ENCODE measurements at places on chromosomes 5 and 9.

GRCh38 chr9:70011366-70011765, 32.3 kb upstream of the MAMDC2 start:
- no peak for DNase-seq

- DNase-seq = no peak
Observed at GRCh38 chr9:93620881-93621820, 44.8 kb downstream of the PHF2 start.

GRCh38 chr5:28046596-28046995, 1008.2 kb upstream of the CDH9 start:
- DNase-seq = no peak

- no peak for DNase-seq
Observed at GRCh38 chr9:116218399-116218798, 64.8 kb downstream of the PAPPA start.

DNA sequence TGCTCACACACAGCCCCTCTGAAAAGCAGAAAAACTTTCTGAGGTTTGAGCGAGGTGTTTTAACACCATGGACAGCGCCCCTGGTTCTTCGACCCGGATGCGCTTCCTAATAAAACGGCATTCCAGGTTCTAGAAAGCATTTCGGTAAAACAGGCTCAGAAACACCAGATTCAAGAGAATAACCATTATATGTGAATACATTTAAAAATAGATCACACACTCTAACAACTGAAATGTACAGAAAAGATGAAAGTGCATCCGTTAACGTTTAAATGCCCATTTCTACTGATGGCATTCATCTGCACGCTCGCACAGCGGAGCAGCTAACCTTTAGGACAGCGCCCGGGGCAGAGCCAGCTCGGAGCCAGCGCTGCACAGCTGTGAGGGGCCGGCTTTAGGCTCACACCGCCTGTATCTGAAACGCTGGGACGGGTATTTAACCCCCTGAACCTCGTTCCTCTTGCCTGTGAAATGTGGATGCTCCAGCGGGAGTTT, 26.3 kb upstream of the TENT4A start:
- DNase-seq = peak; percentile 66

DNA sequence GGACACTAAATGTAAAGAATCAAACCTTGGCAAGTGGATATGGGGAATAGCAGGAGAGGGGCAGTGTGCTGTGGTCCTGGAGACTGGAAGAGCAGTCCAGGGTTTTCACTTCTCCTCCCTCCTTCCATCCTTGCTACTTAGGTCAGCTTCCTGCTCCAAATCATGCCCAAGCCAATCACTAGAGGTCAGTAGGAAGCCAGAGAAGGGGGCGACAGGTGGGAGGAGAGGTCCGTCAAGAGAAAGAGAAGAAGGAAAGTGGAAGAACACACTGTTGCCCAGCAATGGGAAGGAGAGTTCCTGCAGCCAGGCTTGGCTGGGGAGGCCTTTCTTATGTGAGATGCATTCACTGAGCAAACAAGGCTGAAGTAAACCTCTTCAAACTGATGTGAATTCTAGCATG, 289.6 kb downstream of the DTWD2 start:
- DNase-seq = no peak

- no peak for DNase-seq
Observed at GRCh38 chr5:158364367-158364766, 505.4 kb upstream of the CLINT1 start.

DNA sequence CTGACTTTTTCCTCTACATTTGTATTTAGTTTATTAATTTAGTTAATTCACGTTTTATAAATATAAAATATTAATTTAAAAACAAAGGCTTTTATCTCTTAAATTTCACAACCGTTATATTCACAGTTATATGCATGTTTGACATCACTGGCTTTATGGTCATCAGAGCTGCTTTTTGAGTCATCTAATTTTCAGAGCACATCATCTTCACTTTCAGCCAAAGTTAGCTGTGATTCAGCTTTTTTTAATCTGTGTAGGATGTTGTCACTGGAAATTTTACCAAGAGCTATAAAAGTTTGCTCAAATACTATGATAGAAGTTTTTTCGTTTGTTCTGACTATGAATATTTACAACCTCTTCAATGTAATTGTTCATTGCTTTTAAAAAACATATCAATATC, 12.4 kb downstream of the CDC37L1 start:
- DNase-seq = no peak

DNA sequence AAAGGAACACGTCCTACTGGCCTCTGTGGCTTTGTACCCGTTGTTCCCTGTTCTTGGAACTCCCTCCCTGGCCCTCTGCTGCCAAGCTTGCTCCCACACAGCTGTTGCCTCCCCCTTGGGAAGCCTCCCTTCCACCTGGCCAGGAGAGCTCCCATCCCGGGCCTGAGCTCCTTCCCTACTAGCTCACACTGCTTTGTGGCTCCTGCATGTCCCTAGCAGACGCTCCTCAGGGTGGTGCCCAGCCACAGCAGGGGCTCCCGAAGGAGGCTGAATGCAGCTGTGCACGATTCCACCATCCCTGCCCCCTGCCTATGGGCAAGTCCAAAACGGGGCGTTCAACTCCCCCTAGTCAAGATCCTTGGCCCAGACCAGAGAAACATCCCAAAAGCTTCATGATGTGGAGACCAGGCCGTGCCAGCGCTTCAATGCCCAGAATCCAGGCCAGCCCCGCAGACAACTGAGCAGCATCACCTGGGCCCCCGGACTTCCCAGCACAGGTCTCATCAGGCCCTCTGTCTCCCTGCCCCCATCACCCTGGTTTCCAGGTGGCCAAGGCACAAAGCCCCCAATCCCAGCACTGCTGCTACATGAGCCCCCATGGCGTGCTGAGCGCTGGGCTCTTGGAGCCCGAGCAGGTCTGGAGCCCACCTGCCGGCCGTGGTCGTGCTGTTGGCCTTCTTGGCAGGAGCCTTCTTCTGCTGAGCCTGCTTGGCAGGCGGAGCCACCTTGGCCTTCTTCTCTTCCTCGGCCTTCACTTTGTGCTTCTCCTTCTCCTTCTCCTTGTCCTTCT, 14.3 kb downstream of the BRD3OS start:
- DNase-seq = no peak

GRCh38 chr9:22108581-22109370, 99.7 kb upstream of the CDKN2B start:
- DNase-seq = no peak

- DNase-seq = no peak
Observed at GRCh38 chr9:68492806-68493205, 47.9 kb downstream of the TMEM252 start.

DNA sequence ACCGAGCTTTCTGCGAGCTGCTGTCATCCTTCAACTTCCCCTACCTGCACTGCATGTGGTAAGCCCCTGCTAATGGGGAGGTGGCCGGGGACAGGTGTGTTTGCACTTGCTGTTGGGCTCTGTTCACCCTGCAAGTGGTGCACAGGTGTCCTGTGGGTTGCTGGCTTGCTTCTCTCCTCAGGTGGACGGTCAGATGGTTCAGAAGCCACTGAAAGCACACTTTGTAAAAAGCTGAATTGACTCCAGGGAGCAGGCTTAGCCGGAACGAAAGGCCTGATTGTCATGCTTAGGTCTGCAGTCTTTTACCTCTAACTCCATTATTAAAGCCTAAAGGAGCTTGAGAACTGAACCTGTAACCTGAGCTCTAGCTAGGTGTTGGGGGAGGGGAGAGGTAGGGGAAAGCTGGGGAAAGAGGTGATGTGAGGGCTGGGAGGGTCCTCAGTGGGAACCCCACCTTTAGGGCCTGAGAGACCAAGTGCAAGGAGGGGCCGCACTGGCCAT, 37.6 kb downstream of the ACER2 start:
- no peak for DNase-seq

DNA sequence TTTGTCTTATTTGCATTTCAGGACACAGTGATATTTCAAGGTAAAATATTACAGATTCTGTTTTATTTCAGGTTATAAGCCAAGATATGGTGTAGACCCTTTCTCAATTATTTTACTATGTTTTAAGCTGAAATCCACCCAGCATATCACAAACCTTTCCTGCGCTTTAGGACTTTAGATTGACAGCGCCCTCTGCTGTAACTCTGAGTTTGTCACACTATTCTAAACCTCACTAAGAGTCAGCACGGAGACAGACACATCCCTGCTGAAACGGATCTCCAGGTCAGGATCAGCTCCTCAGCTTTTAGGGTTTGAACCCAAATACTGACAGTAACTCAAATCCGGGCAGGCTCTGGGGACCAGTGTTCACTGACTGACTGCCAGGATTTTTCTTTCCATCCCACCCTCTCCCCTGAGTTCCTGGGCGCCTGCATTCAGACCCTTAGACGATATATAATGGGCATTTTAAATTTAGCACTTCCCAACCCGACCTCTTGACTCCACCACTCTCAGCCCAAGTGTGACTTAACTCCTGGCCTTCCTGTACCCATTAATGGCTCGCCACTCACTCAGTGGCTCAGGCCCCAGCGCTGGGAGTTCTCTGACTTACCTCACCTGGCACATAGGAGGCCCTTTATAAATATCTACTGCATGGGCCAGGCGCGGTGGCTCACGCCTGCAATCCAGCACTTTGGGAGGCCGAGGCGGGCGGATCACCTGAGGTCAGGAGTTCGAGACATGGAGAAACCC, 33.5 kb downstream of the TLX3 start:
- DNase-seq = peak; percentile 58

DNA sequence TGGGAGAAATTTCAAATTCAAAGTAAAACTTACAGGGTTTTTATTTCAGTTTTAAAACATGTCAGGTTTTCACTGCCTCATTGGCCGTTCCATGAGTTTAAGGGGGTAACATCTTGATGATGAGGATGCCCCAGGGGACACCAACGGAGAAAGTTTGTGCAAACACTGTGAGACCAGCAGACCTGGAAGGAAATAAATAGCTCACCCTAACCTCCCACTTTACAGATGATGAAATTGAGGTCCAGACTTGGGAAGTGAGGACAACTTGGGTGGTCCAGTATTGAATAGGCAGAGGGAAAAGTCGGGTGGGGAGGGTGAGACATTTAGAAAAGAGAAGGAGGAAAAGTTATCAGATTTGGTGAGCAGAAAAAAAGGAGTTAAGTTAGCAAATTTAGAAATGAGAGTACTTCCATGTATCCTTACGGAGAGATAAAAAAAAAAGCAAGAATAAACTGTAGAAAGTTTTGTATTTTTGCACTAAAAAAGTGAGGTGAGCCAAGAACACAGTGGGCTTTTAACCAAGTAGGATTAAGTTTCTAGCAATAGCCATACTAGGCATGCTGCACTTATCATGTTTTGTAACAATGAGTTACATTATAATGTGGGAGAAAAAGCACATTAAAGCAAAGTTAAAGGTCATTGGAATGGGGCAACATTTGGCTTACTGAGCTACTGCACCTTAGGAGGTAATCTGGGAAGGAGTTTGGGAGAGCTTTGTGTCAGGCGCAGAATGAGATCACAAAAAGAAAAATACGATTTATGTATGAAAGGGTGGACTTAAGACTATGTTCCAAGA, 125.1 kb downstream of the GAS1 start:
- DNase-seq = no peak

DNA sequence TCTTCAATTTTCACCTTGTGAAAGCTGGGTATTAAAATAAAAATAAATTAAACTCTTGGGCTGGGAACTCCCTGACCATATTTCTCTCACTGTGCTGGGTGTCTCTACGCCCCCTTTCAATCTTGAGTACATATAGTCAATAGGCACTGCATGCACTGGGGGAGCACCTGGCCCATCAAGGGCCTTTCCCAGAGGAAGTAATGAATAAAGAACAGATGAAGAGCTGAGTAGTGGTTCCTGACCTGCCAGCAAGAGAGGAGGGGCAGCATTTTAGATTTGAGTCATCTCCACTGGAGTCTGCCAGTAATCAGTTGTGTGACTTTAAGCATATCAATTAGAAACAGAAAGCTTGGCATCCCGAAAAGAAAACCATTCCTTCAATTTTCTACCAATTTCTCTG, 6.2 kb downstream of the MAPKAP1 start:
- DNase-seq = no peak

DNA sequence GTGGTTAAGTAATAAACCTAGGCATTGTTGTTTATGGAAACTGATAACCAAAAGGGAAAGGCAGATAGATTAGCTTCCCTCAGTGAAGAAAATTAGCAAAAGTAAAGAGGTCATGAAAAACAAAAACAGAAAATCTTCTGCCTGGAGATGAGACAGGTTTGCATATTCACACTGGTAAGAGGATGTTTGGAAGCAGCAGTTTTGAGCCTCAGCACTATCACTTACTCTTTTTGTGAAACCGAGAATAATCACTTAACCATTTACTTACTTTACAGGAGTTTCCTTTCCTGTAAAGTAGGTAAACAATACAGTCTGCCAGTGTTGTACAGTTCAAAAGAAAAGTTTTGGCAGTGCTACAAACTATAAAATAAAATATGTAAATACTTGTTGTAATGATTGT, 35.5 kb upstream of the EMB start:
- no peak for DNase-seq

GRCh38 chr5:131228646-131229045, 35.2 kb upstream of the CDC42SE2 start:
- no peak for DNase-seq

DNA sequence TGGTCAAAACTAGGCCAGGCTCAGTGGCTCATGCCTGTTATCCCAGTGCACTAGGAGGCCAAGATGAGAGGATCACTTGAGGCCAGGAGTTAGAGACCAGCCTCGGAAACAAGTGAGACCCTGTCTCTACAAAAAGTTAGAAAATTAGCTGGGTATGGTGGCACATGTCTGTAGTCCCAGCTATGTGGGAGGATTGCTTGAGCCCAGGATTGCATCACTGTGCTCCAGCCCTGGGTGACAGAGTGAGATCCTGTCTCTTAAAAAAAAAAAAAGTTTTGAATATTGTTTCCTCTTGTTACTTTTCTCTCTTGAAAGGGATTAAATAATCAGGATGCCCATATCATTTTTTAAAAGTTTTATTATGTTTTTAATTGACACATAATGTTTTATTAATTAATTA, 7.6 kb downstream of the ARHGEF37 start:
- DNase-seq = no peak

DNA sequence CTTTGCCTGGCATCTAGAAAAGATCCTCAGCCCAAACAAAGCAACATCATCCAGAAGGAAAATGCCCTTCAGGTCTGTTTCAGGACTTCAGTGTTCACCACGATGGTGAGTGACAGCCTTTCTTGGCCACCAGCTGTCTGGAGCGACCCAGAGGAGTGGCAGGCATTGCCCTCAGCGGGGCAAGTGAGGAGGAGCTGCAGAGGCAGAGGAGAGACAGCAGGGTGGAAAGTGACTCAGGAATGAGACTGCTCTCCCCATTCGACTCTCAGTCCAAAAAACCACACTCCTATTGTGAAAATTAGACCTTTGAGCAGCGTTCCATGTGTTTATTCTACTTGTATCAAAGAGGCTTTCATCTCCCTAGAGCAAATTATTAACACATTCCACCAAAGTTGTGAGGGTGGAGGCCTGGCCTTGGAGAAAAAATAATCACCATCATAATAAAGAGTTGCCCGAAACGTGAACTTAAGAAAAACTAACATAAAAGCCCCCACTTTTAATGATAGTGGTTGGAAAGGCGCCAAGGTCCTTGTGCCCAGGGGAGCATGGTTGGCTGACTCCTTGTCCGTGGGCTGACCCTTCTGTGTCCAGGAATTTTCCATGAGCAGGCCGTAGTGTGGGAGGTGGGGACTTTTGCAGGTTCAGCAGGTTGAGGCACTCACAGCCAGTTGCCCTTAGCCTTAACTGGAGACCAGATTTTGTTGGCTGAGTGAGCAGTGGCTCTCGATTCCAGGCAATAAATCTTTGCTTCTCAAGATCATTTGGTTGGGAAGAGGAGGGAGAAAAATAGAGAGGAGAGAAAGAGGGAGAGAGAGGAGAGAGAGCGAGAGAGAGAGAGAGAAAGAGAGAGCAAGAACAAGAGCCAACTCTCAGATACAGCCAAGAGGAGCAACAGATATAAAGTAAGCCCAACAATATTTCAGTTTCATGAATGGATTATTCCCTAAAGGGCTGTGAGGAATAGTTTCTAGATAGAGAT, 125.9 kb upstream of the ANKRD55 start:
- DNase-seq = no peak

- no peak for DNase-seq
Observed at GRCh38 chr5:54455413-54456157, at the start of gene HSPB3. Gene HSPB3, plus strand, starts transcription at chr5:54455699. Its CDS starts 91 bp downstream, at chr5:54455790.

Data from endothelial cell (in vitro differentiated cells).